Tongue (tissue), 3 donors: ENCODE measurements at places on chromosomes 16 and 17. TPM values are rescaled to one million over a fixed set of nuclear protein-coding genes. Genes with fewer than 3 reads are reported as not detected.

Gene ASPHD1
- 1.6 TPM for total RNA-seq

Gene TBC1D3K
- not detected for total RNA-seq

Gene MILR1
- 6.9 TPM for total RNA-seq

Gene MAP2K3
- 27.2 TPM for total RNA-seq

Gene SYNGR3
- 4.7 TPM for total RNA-seq

Gene DPEP1
- total RNA-seq: 0.21 TPM

Gene MYH3
- 9,382 TPM for total RNA-seq

Gene DRC7
- not detected for total RNA-seq

Gene MGAT5B
- not detected for total RNA-seq

Gene EFCAB5
- total RNA-seq: 0.41 TPM

Gene CDRT15
- total RNA-seq: not detected

Gene C1QTNF8
- total RNA-seq: not detected

Gene NPIPB8
- 0.21 TPM for total RNA-seq

Gene CACNA1G
- total RNA-seq: 10.4 TPM

Gene RUNDC3A
- total RNA-seq: 5.9 TPM

Gene RND2
- 0.92 TPM for total RNA-seq

Gene CCL7
- not detected for total RNA-seq

Gene KRTAP2-3
- total RNA-seq: not detected

Gene CBX1
- 61.0 TPM for total RNA-seq

Gene PDILT
- total RNA-seq: not detected

Gene IGFBP4
- 205 TPM for total RNA-seq

Gene MYOCD
- total RNA-seq: 6.9 TPM

Gene FSCN2
- total RNA-seq: 1.7 TPM

Gene ACE
- 9.6 TPM for total RNA-seq

Gene C1QTNF1
- 15.8 TPM for total RNA-seq

Gene RNF222
- 0.21 TPM for total RNA-seq

Gene KRT17
- 253 TPM for total RNA-seq

Gene MEFV
- 2.1 TPM for total RNA-seq

Gene ALOX15
- total RNA-seq: 0.31 TPM

Gene PPP1R27
- total RNA-seq: 11.9 TPM

Gene METTL26
- 36.6 TPM for total RNA-seq

Gene MYH2
- total RNA-seq: 1,036 TPM

Gene KRTAP1-5
- not detected for total RNA-seq

Gene ZNF18
- 13.0 TPM for total RNA-seq

Gene BAIAP3
- 2.4 TPM for total RNA-seq

Gene HOXB9
- not detected for total RNA-seq

Gene TAC4
- not detected for total RNA-seq

Gene MT4
- not detected for total RNA-seq

Gene FBXW10
- total RNA-seq: 0.31 TPM

Gene DNAH9
- total RNA-seq: 1.3 TPM

Gene COPRS
- 49.5 TPM for total RNA-seq

Gene FBXL19
- 9.3 TPM for total RNA-seq

Gene TEKT3
- total RNA-seq: not detected

Gene USB1
- total RNA-seq: 21.8 TPM

Gene RNF213
- total RNA-seq: 66.8 TPM

Gene NPIPB9
- 7.4 TPM for total RNA-seq

Gene SYT17
- total RNA-seq: 5.8 TPM

Gene TBX6
- total RNA-seq: 1.4 TPM

Gene METTL2A
- 27.4 TPM for total RNA-seq

Gene SPATA33
- 3.0 TPM for total RNA-seq

Gene UBN1
- total RNA-seq: 19.7 TPM

Gene CTRB1
- 1.0 TPM for total RNA-seq

Gene CDH8
- total RNA-seq: 9.4 TPM
